ENCODE measurements at places on chromosomes 7 and 10. TPM values are rescaled to one million over a fixed set of nuclear protein-coding genes. Genes with fewer than 3 reads are reported as not detected.
A peak's percentile ranks its signal among the peaks of the same experiment; 100 is the strongest.

DNA sequence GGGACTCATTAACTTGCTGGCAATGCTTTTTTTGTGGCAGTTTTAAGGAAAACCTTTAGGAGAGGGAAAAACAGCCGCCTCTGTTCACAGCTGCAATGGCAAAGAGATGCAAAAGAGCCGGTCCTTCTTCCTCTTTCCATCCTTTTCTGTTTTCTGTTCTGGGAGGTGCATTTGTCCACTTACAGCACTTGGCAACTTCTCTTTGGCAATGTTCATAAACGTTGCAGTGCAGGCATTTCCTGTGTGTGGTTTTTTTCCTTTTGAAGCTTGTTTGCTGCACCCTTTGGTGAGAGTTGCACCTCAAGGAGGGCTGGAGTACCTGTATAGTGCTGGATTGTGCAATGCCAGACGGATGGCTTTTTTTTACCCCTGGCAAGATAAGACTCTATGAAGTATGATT is 53.9 kb upstream of the HABP2 start:
- DNase-seq = no peak

- no peak for DNase-seq
Measured at GRCh38 chr10:124221356-124222317, 128.2 kb upstream of the CHST15 start.

DNA sequence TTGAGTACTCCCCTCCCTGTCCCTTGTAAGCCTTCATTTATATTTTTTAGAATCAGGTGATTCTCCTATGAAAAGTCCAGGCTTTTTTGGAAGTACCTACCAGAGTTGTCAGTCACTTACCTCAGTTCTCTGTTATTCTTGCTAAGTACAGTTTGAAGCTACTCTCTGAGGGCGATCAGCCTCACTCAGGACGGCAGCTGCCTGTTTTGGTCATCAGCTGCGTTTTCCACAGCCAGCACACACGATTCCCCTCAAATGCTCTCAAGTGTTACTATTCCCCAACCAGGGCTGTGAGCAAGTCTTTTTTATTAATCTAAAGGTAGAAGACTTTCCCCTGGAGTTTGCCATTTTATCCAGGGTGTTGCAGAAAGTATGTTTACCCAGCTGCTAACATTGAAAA is 328.6 kb downstream of the SUGCT start:
- no peak for DNase-seq

CCSER2 gene
- total RNA-seq = 30.2 TPM

DNA sequence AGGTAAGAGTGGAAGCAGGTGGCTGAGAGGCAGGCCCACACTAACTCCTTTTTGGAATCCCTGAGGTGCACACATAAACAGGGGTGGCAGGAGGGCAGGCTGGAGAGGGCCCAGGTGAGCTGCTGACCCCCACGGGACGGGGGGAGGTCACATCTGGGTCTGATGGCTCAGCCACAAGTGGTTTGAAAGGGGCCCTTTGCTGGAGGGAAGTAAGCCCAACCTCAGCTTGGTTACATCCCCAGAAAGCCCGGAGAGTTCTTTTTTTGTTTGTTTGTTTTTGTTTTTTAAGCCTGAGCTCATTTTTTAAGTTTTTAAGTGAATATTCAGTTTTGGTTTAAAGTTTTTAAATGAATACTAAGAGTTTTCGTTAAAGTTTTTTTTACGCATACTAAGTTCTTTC is 72.8 kb upstream of the CUX1 start:
- DNase-seq = no peak

GRCh38 chr10:31384589-31384949 is 65.6 kb downstream of the ZEB1 start:
- DNase-seq = no peak

DNA sequence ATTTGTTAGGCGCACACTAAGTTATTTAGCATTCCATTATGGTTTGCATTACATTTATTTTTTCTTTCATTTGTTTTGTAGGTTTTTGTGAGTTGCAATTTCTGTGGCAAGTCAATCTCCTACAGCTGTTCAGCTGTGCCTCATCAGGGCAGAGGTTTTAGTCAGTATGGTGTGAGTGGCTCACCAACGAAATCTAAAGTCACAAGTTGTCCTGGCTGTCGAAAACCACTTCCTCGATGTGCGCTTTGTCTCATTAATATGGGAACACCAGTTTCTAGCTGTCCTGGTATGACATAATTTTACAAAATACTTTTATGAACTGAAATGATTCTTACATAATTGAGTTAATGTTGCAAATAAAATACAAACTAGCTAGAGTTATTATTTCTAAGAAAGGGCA is 29.5 kb downstream of the MIOS start:
- DNase-seq = no peak

DNA sequence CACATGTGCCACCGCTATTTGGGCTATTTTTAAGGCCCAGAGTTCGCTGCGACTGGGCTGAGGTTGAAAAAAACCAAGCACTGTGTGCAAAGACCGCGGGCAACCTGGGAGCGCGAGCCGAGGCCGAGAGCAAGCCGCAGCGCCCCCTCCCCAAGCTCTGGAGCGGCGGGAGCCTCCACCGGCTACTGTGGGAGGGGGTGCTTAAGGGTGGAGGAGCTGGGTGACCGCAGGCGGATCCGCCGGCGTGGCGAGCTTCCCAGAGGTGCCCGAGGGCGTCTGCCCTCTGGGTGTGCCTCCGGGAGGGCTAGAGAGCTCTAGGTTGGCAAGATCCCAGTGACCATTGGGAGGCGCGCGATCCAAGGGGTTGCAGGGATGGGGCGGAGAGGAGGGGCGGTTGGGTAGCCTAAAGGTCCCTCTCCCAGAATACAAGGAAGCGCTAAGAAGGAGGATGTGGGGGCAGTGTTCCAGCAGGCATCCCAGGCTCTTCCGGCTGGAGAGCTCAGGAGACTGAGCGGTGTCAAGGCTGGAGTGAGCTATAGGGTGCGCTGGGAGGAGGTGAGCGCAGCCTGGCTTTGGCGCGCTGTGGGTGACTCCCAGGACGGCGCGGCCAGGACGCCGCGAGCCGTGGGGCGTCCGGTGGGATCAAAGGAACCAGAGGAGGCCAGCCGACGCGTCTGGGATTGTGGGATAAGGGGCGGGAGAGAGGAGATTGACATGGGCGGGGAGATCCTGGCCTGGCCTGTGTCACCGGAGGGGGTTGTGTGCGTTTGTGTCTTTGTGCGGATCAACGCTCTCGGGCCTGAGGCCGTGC is 8.0 kb downstream of the DLX5 start:
- no peak for DNase-seq

- DNase-seq = no peak
Measured at GRCh38 chr10:1620803-1621202, 116.5 kb downstream of the ADARB2 start.

DNA sequence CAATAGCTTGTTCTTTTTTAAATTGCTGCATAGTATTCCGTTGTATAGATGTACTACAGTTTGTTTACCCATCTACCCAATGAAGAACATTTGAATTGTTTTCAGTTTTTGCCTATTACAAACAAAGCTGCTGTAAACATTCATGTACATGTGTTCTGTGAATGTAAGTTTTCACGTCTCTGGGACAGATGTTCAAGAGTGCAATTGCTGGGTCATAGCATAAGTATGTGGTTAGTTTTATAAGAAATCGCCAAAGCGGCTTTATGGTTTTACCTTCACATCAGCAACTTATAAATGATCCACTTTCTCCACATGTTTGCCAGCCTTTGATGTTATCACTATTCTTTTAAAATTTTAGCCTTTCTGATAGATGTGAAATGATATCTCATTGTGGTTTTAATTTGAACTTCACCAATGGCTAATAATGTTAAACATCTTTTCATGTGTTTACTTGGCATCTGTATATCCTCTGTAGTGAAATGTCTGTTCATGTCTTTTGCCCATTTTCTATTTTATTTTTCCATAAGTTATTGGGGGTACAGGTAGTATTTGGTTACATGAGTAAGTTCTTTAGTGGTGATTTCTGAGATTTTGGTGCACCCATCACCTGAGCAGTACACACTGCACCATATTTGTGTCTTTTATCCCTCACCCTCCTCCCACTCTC is 73.5 kb downstream of the TBXAS1 start:
- no peak for DNase-seq

GRCh38 chr7:105297985-105298384 is 90.7 kb downstream of the SRPK2 start:
- no peak for DNase-seq

DNA sequence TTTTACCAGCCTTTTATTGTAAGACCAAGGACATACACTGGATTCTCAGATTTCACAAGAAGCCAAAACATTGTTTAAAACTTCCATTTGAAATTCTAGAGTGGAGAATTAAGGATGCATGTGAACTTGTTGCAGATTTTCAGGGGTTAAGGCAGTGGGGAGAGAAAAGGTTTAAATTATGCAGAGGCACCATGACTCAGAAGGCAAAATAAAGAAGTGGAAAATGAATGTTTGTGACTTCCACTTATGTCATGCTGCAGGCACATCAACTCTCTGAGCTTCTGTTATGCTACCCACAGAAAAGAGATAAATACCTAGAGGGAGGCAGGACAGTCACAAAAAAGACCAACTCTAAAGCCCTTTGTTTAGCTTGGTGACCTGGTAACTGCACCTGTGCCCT is 84.4 kb upstream of the BET1 start:
- DNase-seq = no peak

ZNF282 gene
- 22.0 TPM for total RNA-seq

GRCh38 chr10:131277969-131278368 is 33.6 kb downstream of the TCERG1L start:
- DNase-seq = no peak

HOXA5 gene
- 23.8 TPM for total RNA-seq

DNA sequence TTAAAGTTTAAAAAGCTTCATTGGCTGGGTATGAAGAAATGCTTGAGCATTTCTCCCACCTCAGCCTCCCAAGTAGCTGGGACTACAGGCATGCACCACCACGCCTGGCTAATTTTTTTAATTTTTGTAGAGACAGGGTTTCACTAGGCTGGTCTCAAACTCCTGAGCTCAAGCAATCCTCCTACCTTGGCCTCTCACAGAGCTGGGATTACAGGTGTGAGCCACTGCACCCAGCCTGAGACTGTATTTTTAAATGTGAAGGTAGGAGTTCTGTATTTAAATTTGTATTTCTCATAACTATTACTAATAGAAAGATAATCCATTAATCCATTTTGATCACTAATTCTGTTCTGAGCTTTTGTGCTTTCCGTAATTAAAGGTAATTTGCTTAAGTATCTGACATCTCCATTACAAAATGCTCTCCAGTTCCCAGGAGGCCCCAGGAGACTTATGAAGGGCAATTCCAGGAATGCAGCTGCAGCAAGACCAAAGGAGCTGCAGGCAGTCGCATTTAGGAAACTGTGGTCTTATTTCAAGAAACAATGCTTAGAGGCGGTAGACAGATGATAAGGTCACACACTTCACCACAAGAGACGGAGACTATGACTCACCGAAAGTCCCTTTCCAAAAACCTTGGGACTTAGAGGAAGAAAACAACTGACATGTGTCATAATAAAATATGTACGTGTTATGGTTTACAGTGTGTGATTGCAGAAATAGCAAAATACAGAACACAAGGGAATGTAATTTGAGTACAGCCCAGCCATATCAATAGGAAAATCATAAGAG is 23.3 kb downstream of the YAE1 start:
- DNase-seq = peak; percentile 40

DNA sequence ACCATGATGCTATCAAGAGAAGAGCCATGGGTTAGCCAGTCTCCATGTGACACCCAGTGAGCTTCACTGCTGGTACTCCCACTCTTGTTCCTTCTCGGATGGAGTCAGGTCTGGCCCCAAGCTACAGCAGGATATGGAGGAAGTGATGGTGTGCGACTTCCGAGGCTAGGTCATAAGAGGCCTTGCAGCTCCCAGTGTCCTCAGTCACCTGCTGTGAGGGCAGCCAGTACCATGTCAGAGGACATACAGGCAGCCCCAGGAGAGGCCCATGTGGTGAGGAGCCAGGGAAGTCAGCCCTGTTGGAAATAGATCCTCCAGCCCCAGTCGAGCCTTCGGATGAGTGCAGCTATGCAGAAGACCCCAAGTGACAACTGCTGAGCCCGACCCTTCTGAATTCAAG is 237.0 kb downstream of the EBF3 start:
- no peak for DNase-seq

DNA sequence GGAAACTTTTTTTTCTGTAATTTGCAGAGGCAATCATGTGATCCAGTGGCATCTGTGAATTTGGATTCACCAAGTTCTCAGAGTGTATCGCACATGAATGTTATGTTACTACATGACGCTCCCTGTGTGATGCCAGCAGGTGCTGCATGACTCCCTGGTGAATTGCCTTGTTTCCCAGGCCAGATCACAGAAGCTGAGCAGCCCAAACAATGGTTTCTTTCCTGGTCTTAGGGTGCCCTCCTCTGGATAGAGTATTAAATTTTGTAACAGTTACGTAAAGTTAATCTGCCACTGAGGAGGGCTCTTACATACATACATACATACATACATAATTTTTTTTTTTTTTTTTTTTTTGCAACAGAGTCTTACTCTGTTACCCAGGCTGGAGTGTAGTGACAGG is 3.6 kb downstream of the ZSCAN21 start:
- no peak for DNase-seq

DNA sequence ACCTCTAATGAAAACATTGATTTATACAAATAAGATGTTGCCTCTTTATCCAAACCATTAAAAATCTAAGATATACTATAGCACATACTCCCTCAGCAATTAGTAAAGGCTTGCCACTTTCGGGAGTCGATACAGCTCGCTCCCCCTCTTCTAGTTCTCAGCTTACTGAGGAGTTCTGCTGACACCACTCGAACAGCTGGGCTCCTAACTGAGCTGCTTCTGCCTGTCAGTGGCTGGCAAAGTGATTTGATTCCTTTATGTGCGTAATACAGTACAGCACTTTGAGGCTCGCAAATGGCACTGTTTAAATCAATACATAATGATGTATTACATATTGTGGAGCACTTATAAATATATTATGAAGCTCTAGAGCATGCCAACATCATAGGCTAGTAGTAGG is 241.8 kb downstream of the CREB5 start:
- no peak for DNase-seq

DNA sequence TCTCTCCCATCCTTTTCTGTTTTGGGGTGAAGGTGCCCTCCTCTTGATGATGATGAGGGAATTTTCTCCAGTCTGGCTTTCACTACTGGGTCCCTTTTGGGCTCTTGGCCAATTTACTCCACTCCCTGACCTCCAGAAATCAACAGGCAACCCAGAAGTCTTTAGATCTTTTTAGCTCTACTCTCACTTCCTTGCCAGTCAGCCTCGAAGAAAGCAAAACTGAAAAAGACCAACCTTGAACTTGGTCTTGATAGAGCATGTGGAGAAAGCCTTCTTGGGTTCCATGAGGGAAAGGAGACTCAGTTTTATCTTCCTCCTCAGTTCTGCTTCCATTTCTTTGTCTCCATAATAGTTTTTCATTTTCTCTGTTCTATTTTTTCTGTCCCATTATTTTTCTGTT is 91.4 kb upstream of the NPVF start:
- no peak for DNase-seq

DNA sequence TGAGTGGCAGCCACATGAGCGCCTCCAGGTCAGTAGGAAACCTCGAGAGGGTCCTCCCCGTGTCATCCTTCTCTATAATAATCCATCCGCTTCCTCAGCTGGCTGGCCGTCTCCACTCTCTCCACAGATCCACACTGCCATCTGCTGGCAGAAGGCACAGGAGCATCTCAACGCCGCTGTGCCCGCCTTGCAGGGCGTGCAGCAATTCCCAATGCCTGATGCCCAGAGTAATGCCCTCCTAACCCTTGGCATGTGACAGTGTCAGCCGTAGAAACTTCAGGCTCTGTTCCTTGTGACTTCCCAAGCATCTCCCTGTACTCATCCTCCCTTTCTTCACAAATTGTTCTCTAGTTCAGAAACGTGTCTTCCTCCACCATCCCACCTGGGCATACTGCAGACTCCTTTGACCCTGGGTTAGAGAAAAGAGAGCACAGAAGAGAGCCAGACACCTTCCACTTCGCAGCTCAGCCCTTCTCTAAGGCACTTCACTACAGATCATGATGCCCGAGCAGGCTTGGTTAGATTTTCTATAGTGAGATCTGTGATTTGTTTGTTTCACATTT is 70.8 kb downstream of the XPNPEP1 start:
- peak; percentile 59 for DNase-seq

All from mucosa of descending colon (tissue), 3 donors.